ENCODE measurements at places on chromosomes 16 and 17.

GRCh38 chr17:10681866-10682446, 15.4 kb downstream of the SCO1 start:
- DNase-seq = peak; percentile 89

DNA sequence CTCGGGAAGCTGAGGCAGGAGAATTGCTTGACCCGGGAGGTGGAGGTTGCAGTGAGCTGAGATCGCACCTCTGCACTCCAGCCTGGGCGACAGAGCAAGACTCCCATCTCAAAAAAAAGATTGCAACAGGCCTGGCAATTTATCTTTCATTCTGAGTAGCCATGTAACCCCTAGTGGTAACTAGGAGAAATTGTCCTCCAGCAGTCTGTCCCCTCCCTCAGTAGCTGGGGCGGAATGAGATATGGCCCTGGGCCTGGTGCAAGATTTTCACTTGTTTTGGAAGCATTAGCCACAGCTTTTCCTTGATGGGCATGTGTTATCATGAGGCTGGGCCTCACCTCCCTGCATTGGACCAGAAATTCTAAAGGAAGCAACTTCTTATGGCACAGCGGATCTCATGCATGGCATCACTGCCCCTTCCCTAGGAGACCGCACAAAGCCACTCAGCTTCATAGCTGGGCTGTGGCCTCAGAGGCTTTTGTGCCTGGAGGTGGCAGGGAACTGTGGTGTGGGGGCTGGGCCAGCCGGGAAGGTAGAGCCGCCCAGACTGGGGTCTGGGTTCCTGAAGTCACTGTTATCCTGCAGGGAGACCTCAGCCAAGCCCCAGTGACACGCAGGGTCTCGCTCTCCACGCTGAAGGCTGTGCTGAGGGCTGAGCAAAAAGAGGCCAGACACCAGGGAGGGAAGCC, 13.4 kb downstream of the NATD1 start:
- peak; percentile 44 for DNase-seq

DNA sequence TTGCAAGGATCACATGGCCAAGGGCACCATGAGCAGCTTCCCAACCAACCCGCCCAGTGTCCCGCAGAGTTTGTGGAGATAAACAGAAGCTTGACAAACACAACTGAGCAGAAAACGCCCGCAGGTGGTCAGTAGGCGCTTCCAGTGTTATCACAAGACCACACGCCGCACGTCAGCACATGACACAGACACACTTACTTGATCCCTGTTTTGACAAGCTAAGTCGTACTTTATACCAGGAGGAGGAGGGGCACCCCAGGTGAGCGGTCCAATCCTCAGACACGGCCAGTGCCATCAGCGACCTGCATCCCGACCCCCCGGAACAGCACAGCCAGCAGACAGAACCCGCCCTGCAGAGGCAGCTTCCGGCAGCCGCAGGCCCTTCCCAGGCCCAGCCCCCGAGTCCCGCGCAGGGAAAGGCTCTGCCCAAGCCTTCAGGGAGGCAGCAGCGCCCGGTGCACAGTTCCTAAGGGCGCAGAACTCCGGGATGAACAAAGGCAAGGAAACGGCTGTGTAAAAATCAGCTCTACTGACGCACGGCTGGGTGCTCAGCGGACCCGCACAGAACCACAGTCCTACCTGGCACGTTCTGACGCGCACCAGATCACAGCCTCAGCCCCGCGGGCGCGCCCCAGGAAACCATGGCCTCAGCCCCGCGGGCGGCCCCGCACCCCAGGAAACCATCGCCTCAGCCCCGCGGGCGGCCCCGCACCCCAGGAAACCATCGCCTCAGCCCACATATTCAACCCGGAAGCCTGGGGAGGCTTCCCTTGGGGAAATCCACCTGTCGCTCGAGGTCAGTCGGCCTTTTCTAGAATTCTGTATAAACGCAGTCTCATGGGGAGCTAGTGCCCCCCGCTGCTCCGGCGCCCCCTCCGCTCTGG, 27.8 kb downstream of the AXIN1 start:
- DNase-seq = no peak

DNA sequence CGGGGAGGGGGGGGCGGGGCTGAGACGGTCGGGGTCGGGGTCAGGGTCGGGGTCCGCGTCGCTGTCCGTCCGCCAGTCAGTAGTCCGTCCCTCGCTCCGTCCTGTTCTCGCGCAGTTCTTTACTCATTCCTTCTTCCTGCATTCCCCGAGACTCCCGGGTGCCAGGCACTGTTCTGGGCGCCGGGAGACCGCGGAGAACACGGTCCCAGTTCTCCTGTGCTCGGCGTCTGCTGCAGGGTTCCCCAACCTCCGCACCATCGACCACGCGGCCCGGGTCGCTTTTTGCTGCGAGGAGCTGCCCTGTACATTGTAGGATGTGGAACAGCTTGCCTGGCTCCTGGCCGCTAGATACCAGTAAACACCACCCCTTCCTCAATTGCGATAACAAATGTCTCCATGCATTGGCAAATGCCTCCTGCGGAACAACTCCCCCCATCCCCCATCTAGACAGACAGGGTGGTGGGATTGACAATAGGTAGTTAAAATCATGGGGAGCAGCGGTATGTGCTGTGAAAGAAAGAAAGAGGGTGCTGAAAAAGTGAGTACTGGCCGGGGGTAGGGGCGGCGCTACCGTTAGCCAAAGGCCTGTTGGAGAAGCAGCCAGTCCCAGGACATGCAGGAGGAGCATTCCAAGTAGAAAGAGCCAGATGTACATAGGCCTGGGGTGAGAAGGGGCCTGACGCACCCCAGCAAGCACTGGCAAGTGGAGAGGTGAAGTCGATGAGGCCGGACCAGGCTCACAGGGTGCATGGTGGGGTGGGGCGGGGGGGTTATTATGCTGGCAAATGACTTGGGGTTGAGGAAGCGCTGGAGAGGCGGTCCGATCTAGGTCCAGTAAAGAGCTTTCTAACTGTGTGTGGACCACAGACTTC, 631 bp downstream of the TRAF7 start:
- peak; percentile 79 for DNase-seq

DNA sequence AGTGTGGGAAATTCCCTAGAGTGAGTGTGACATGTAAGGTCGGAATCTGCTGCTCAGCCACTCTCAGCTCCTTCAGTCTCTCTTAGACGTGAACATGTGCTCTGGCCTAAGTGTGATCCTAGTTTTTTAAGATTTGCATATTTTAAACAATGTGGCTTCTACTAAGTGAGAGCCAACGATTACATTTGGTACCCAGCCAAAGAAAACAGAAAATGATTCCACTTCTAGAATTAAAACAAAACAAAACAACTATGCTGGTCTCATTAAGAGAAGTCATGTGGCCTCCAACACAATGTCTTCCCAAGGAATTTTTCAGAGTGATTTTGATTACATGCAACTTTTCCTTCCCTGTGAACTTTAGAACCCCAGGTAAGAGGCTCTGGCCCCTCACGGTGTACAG, 10.1 kb downstream of the TMEM238L start:
- no peak for DNase-seq

DNA sequence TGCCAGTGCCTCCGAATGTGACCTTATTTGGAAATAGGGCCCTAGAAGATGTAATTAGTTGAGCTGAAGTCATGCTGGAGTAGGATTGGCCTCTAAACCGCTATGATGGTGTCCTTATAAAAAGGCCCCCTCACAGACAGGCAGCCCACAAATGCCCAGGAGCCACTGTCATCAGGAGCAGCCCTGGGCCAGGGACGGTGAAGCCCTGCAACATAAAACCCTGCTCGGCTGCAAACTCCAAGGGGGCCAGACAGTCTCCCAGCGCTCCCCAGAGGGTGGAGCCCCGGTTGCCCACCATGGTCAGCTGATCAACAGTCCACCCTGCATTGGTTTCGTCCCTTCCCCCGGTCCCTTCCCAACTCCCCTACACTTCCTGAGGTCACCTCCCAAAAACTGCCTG, 351.7 kb downstream of the FOXL1 start:
- no peak for DNase-seq

DNA sequence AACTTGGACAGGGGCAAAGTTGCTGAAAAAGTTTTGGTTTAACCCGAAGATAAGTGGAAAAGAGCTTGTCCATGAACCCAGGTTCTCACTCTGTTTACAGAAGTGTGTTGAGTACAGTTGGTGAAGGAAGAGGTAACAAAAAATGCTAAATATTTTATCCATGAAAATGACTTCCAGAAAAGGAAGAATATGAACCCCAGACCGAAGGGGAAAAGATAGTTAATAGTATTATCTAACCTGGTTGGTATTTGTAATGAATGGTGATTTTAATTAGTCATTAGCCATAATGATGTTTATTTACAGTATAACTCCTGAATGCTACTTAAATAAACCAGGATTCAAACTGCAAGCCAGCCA, 574 bp upstream of the TMEM106A start:
- DNase-seq = no peak

- DNase-seq = no peak
These were observed 182.7 kb upstream of the CIBAR2 start for GRCh38 chr16:85294810-85295508.

DNA sequence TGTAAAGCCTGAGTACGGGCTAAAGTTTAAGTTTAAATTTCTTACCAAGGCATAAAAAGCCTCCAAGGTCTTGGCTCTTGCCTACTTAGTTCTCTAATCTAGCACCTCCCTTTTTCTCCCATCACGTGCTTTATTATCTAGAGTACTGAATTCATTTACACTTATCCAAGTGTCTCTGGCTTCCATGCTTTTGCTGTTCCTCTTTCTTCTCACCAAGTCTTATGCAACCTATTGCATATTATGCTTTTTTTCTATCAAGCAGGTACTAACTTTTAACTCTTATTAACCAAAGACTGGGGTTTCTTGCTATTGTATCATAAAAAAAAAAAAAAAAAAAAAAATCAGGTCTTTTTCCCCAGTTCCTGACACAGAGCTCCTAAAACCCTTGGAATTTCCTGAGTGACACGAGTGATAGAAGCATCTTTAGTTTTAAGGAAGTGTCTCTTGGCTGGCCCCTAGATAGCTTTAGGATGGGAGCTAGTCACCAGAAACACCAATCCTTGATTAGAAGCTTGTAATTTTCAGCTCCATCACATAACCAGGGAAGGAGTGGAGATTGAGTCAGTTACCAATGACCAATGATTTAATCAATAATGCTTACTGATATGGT, 44.9 kb downstream of the SSH2 start:
- no peak for DNase-seq

GRCh38 chr17:82930043-82930923, 90.5 kb upstream of the ZNF750 start:
- no peak for DNase-seq

DNA sequence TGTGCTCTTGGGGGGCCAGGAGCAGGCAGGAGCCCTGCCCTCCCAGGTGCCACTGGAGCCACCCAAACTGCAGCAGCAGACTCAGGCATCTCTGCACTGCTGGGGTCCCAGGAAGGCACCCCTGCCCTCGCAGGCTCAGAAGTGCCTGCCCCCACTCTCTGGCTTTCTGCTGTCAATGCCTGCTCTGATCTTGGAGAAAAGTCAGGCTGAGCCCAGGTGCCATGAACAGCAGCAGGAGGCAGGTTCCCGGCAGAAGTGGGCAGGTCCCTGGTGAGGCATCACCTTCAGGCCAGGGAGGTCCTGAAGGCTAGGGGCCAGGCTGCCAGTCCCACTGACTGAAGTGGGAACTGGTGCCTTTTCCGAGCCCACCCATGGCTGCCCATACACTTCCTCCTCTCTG, 106.5 kb downstream of the MGAT5B start:
- no peak for DNase-seq

GRCh38 chr17:16915752-16916556, 56.0 kb downstream of the TNFRSF13B start:
- DNase-seq = peak; percentile 40

DNA sequence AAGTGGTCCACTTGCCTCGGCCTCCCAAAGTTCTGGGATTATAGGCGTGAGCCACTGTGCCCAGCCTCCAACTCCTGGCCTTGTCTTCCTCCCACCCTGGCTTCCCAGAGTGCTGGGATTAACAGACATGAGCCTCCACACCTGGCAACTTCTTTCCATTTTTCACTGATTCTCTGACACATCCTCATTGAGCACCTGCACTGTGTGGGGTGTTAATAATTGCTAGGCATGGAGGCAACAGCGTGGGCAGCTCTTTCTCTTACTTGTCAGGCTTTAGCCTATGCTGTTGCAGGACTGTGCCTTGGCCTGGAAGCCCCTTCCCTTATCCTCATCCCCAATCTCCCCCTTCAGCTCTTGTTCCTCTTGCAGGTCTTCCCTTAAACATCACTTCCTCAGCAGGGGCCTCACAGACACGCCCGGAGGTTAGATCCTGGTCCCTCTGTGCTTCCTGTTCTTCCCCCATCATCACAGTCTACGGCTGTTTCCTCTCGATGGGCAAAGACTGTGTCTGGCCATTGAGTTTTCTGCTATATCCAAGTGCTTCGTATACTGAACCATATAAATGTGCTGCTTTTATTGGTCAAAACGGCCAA, 7.9 kb downstream of the QPRT start:
- no peak for DNase-seq

GRCh38 chr16:54546521-54546920, 259.9 kb upstream of the IRX3 start:
- DNase-seq = no peak

GRCh38 chr17:47804461-47804860, 17.1 kb downstream of the OSBPL7 start:
- no peak for DNase-seq

DNA sequence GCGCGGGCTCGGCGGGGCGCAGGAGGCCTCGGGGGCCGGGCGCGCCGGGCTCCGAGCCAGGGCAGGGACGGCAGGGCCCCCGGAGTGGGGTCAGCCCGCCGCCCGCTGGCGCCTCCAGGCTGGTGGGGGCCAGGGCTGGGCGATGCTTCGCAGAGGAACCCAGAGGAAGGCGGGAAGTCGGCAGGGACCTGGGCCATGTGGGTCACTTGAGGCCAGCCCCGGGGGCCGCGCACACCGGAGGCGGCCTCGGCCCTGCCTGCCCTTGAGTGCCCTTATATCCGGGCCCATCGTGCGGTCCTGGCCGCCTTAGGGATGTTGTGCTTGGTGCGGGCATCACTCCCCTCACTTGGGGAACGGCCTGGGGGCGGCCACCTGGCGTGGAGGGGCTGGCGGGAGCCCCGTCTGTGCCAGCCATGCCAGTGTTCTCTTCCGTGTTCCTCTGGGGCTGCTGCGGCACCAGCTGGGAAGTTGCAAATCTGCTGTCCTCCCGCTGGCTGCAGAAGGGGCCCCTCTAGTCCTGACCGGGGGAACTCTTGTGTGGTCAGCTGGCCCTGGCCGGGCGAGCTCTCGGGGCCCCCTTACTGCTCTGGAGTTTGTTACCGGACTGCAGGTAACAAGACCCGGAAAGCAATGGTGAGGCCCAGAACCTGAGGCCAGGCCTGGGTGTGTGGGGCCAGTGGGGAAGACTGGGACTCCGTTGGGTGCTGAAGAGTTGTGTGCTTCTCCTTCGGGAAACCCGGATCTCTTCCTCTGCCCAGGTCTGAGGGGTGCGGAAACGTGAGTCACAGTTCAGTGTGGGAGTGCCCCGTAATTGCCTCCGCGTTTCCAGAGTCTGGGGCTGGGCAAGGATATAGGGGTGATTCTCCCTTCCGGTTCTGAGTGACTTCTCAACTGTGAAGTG, 849 bp downstream of the CAPN15 start:
- DNase-seq = peak; percentile 65
